Stimulated activated CD8-positive, alpha-beta memory T cell treated with anti-CD3 and anti-CD28 coated beads, Interleukin-15, amount 100 ng/mL, for 1 hour (primary cell): ENCODE measurements at places on chromosomes 6 and 20.

- no peak for DNase-seq
Measured at GRCh38 chr6:99356641-99357040, 7.2 kb upstream of the FAXC start.

DNA sequence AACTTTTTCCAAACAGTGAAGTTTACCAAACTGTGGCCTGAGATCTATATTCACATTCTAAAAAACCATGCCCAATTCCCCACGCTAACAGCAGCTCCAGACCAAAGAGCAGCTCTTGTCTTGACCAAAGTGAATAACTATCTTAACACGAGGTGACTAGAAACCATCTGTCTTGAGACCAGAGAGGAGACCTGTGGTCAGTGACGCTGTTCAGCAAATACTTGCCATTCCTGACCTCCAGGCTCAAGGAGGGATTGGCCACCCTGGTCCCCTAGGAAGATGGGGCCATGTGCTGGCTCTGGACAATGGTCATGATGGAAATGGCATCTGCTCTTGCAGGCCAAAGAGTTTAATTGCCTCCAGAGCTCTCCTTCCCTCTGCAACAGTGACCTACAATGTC is 104.4 kb upstream of the CD93 start:
- DNase-seq: no peak

DNA sequence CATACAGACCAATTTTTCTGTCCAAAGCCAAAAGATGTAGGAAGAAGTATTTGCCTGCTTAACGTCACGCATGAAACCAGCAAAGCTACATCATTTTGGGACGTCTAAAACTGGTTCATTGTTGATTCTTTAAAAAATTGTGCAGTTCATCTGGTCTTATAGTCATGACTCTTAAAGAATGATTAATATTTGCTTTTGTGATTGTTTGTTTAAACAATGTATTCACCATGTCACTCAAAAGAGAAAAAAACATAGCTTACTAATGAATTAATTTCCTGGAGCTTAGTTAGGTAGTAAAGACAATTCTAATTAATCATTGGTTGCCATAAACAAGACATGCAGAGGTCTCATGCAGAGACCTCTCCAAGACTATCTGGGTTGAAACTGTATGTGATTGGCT is 157.3 kb downstream of the RPS12 start:
- DNase-seq: no peak

GRCh38 chr6:90982051-90982450 is 395.2 kb upstream of the MAP3K7 start:
- DNase-seq: no peak

DNA sequence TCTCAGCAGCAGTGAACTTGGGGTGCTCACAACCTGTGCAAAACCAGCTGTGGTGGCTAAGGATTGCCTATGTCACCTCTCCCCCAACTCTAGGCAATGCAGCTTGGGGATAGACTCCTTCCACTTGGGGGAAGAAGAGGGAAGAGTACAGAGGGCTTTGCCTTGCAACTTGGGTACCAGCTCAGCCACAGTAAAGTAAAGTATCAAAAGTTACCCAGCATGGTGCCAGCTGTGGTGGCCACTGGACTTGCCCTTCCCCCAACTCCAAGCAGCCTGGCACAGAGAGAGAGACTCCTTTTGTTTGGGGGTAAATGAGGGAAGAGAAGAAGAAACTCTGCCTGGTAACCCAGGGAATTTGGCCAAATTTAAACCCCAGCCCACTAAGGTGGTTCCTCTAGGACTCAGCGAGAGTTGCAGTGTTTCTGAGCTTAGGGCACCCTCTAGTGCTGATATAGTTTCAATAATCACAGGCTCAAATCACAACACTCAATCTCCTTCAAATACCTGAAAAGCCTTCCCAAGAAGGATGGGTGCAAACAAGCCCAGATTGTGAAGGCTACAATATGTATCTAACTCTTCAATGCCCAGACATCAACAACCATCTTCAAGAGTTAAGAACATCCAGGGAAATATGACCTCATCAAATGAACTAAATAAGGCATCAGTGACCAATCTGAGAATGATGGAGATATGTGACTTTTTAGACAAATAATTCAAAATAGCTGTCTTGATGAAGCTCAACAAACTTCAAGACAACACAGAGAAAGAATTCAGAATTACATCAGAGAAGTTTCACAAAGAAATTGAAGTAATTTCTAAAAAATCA is 7.6 kb upstream of the DEFB129 start:
- no peak for DNase-seq

- DNase-seq: no peak
Measured at GRCh38 chr20:38060536-38060935, 27.0 kb downstream of the RPRD1B start.

GRCh38 chr6:28343898-28344677 is 5.7 kb upstream of the ZKSCAN3 start:
- DNase-seq: no peak

- DNase-seq: no peak
Measured at GRCh38 chr6:25137480-25137879, 141.7 kb upstream of the CARMIL1 start.
